Right hindlimb (tissue), 1 donor: ENCODE measurements at places on chromosomes 12 and 14.

DNA sequence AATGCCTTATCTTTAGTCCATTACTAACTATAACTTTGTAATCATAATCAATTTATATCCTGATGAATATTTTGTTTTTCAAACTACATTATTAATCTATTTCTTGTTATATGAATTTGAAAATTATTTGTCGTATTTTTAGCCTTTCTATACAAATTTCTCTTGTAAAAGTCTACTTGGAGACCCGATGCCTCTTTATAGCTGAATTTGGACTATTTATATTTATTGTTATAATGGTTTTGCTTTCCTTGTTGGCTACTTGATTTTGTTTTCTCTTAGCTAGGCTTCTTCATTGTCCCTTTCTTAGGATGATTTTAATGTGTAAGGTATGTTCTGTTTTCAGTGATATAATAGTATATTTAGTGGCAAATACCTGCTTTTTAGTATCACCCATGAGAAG, 89.5 kb upstream of the RFLNA start:
- DNase-seq: no peak

DNA sequence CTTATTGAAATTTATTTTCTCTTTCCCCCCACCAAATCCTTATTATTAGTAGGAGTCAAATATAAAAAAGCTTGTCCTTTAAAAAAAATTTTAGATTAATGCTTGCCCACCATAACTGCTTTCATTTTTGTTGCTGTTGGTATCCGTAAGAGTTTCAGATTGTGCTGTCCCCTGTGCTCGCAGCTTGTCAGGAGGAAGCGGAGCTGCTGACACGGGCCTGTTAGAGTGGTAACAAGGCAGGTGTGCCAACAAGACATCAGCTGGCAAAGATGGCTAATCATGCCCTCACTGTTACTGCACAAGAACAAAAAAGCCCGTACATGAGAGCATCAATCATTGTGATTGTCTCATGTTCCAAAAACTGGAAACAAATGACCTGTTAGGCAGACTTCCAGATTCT, 148.4 kb downstream of the ALG10B start:
- DNase-seq: no peak

GRCh38 chr12:9721394-9722092, 11.4 kb downstream of the CLECL1 start:
- no peak for DNase-seq

GRCh38 chr12:51951843-51952722, 584 bp downstream of the ACVR1B start:
- no peak for DNase-seq

DNA sequence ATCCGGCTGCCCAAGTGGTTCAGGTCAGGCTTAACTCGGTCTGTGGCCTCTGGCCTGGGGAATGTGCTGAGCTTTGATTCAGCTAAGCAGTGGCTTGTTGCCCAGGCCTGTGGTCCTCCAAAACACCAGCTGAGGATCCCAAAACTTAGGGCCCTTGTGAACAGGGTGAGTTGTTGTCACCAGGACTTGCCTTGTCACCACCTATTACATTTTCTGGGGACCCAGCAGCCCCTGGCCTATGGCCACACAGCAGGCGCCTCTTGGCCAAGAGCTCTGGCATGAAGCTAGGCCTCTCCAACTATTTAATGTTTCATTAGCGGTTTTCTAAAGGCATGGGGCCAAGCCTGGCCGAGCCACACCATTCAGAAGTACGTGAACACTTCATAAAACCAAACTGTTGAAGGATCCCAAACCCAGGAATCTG, 343.7 kb downstream of the CACNA1C start:
- peak; percentile 67 for DNase-seq

GRCh38 chr12:102427543-102427941, 52.8 kb downstream of the IGF1 start:
- peak; percentile 34 for DNase-seq

GRCh38 chr12:59980476-59980875, 384.6 kb downstream of the SLC16A7 start:
- DNase-seq: no peak

DNA sequence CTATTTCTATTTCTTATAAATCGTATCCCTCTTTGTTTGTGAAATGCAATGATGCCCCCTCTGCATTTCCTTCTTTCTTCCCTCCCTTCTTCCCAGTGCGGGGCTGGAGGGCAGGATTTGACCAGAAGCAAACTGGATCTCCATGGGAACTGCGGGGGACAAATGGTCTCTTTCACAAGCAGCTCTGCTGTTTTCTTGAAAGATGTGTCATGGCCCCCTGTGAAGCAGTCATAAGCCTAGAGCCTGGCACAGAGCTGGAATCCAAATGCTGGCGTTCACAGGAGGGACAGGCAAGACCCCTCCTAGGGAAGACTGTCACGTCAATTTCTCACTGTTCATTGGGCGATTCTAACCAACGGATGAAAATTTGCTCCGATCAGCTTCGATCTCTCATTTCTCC, 203.5 kb upstream of the NOS1 start:
- no peak for DNase-seq

DNA sequence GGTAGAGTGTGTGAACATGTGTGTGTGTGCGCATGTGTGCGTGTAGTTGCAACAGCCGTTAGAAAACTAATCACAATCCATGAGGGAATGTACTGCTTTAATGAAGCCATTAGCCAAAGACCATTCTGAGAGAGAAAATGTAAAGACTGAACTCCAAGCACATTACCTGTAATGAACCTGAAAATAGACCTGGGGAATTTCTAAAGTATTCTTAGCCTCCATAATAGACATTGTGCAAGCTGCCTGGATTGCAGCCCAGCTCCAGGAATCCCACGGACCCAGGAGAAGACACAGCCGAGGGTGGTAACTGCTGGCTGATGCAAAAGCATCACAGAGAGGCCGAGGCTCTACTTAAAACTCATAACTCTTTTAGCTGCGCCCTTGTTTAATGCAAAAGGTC, 156.6 kb downstream of the SLC15A4 start:
- no peak for DNase-seq

DNA sequence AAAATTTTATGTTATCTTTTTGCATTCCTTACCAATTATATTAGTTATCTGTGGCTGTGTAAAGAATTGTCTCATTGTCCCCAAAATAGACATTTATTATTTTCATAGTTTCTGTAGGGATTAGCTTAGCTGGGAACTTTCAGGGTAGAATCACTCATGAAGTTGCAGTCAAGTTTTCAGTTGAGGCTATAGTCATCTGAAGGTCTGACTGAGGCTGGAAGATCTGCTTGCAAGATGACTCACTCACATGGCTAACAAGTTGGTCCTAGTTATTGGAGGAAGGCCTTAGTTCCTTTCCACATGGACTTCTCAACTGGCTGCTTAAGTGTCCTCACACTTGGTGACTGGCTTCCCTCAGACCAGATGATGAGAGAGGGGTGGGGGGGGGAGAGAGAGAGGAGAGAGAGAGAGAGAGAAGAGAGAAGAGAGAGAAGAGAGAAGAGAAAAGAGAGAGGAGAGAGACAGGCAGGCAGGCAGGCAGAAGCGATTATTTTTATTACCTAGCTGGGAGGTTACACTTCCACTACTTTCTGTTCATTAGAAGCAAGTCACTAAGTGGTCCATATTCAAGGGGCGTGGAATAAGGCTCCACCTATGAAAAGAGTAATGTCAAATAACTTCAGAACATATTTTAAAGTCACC, 6.4 kb downstream of the AP5M1 start:
- DNase-seq: no peak

GRCh38 chr14:96001866-96002497, 37.2 kb upstream of the C14orf132 start:
- DNase-seq: peak; percentile 78

DNA sequence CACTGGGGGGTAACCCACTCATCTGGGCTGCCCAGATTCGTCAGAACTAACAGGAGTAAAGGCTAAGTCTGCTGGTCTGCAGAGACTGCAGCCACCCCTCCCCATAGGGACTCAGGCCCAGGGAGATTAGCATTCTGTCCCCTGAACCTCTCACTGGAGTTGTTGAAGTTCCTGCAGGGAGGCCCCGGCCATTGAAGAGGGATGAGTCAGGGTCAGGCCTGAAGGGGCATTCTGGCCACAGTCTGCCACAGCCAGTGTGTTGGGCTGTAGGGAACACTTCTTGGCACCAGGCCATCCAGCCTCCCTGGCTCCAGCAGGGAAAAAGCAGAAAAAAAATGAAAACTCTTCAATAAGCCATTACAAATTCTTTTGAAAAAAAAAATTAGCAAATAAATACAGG, 35.3 kb downstream of the KLRK1 start:
- DNase-seq: no peak

GRCh38 chr12:56160193-56160763, 2.1 kb downstream of the MYL6 start:
- DNase-seq: no peak

GRCh38 chr14:99177886-99178835, 93.8 kb downstream of the BCL11B start:
- DNase-seq: no peak

DNA sequence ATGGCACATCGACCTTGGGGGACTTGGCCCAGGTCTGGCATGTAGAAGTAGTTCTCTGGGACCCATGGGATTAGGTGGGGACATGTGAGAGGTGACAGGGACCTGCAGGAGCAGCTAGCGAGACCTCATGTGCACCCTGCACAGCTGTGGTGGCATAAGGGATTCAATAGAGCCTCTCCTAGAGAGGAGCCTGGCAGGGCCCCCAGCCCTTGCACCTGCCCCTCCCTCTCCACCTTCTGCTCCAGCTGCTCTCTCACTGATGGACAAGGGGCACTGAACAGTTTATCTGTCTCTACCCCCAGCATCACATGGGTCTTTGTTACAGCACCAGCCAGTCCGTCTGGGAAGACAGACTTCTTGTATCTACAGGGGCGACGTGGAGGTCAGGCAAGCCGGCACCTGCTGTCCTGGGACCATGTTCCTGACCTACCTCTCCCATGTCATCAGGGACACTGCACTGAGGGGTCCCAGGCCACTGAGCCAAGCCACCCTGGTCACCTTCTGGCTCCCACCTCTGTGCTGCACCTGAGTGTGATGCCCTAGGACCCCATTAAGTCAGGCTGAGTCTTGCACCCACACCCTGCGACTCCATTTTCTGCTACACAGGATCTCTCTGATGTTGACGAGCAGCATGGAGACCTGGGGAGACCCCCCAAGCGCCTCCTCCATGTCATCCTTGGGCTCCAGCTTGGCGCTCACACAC, 32.6 kb downstream of the DDX11 start:
- no peak for DNase-seq

GRCh38 chr14:24888532-24888931, 161.4 kb downstream of the STXBP6 start:
- no peak for DNase-seq

- DNase-seq: no peak
Measured at GRCh38 chr12:99195474-99195873, 452.1 kb upstream of the GARIN6 start.

GRCh38 chr12:111607239-111607638, 8.1 kb upstream of the ATXN2 start:
- no peak for DNase-seq

- DNase-seq: peak; percentile 76
Measured at GRCh38 chr14:104967386-104968152, 10.6 kb downstream of the AHNAK2 start.

DNA sequence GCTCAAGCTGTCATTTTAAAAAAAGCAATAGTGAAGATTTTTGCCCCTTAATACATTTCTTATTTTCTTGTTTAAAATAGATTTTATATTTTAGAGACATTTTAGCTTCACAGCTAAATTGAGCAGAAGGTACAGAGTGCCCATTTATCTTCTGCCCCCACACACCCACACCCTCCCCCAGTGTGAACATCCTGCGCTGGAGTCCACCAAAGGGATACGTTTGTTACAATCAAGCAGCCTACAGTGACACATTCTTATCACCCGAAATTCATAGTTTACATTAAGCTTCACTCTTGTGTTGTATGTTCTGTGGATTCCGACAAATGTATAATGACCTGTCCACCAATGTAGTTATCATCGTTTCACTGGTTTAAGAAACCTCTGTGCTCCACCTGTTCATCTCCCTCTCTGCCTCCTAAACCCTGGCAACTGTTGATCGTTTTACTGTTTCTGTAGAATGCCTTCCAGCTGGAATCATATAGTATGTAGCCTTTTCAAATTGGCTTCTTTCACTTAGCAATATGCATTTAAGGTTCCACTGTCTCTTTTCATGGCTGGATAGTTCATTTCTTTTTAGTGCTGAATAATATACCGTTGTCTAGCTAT, 91.0 kb upstream of the TRAF3 start:
- DNase-seq: no peak

DNA sequence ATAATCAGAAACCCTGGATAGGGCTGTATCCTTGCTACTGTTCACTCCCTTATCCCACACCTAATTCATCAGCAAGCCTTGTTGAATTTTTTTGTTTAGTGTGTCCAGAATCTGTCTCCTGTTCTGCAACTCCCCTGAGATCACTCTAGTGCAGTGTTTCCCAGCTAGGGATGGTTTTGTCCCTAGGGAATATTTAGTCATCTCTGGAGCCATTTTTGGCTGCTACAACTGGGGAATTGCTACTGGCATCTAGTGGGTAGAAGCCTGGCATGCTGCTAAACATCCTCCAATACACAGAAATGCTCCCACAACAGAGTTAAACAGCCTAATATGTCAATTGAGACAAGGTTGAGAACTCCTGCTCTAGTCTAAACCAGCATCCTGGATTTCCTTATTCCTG, 248.0 kb downstream of the NPAS3 start:
- no peak for DNase-seq

DNA sequence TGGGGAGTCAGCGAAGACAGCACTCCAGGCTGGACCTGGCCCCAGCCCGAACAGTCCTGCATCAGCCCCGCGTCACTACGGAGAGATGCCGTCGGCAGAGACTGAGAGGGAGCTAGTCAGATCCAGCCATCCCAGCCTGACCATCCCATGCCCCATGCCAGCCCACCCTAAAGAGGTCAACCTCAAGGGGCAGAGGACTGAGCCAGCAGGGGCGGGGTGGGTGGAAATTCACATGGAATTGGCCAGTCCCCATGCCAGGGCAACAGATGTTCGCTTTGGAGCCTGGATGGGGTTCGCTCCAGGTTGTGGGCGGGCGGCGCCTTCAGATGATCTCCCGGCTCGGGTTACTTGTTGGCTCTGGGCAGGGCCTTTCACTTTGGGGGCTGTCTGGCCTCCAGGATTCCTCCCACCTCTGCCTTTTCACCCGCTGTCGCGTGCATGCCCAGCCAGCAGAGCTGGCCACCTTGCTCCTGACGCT, 154.3 kb downstream of the TSPAN9 start:
- peak; percentile 81 for DNase-seq

DNA sequence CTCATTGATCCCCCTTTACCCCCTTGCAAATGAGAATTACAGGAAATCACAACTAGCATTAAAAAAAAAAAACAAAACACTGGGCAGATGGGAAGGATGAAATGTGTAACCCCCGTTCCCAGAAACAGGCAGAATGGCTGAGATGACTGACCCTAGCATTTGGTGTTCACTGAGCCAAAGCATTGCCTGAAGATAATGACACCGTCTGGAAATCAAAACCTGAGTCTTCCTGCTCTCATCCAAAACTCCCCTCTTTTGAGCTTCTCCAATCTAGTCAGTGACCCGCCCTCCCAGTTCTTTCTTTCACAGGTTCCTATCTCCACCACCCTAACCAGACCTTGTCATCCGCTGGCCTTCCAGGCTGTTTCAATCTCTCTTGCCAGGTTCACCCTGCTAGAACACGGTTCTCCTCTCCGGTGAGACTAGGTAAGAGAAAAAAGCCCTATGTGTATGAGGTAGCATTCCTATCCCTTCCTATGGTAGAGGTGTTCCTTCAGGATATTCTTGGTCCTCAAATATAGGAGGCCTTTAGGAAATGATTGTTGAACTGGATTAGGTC, 21.3 kb downstream of the SUSD6 start:
- DNase-seq: no peak
